ENCODE measurements at places on chromosomes 1 and 21.

DNA sequence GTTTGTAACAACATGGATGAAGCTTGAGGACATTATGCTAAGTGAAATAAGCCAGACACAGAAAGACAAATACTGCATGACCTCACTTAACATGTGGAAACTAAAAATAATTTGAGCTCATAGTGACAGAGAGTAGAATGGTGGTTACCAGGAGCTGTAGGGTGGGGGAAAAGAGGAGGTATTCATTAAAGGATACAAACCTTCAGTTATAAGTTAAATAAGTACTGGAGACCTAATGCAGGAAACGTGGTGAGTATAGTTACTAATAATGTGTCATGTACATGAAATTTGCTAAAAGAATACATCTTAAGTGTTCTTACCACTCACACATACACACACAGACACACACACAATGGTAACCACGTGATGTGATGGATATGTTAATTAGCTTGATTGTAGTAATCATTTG lies 86.7 kb downstream of the NGF start:
- no peak overlapping the region for H3K4me3 ChIP-seq
- H3K36me3 ChIP-seq: no peaks in the 10 kb centered on the region
- no peaks in the 10 kb centered on the region for H3K4me1 ChIP-seq
- H3K27me3 ChIP-seq: no peaks in the 10 kb centered on the region
- no peak for DNase-seq
- H3K27ac ChIP-seq: no peak overlapping the region

DNA sequence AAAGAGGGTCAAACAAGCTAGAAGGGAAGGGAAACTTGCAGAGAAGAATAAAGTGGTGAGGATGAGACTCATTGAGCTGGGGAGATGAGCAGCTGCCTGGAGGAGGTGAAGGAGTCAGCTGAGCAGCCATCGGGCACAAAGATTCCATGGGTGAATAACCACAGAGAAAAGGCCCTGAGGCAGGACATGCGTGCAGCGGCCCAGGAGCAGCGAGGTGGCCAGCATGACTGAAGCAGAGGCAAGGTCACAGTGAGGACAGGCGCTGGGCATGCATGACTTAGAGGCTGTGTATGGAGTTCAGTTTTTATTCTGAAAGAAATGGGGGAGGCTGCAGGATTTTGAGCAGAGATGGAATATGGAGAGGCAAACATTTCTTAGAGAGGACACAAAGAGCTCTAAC lies 24.9 kb downstream of the OLFML2B start:
- H3K4me3 ChIP-seq: no peak overlapping the region
- H3K4me1 ChIP-seq: no peaks in the 10 kb centered on the region
- H3K27ac ChIP-seq: no peak overlapping the region
- DNase-seq: no peak
- H3K27me3 ChIP-seq: peaks cover 3% of the 10 kb centered on the region

DNA sequence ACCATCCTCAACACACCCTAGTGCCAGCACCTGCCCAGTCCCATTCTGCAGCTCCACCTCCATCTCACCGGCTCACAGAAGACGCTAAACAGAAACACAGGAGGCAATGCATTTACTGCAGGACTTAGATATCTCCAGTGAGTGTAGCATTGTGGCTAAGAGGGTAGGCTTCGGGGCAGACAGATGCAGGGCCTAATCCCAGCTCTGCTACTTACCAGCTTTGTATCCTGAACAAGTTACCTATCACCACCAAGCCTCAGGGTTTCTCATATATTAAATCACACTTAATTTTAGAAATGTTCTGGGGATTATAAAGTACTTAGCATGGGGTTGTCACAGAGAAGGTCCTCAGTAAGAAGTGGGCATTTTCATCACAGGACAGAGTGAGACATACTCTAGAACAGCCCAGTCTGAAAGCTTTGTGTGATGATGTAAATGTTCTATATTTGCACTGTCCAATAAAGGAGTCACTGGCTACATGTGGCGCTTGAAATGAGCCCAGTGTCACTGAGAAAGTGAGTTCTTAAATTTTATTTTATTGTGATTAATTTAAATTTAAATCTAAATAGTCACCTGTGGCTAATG lies 149.3 kb upstream of the C8B start:
- no peak overlapping the region for H3K4me3 ChIP-seq
- H3K27ac ChIP-seq: no peak overlapping the region
- H3K36me3 ChIP-seq: no peaks in the 10 kb centered on the region
- H3K4me1 ChIP-seq: no peaks in the 10 kb centered on the region
- DNase-seq: no peak

- peak overlapping the region; percentile 66 for H3K4me3 ChIP-seq
- H3K27ac ChIP-seq: no peak overlapping the region
- peaks cover 19% of the 10 kb centered on the region for H3K4me1 ChIP-seq
- DNase-seq: peak; percentile 20
These were observed 1.6 kb upstream of the CLSTN1 start for GRCh38 chr1:9825093-9826074.

DNA sequence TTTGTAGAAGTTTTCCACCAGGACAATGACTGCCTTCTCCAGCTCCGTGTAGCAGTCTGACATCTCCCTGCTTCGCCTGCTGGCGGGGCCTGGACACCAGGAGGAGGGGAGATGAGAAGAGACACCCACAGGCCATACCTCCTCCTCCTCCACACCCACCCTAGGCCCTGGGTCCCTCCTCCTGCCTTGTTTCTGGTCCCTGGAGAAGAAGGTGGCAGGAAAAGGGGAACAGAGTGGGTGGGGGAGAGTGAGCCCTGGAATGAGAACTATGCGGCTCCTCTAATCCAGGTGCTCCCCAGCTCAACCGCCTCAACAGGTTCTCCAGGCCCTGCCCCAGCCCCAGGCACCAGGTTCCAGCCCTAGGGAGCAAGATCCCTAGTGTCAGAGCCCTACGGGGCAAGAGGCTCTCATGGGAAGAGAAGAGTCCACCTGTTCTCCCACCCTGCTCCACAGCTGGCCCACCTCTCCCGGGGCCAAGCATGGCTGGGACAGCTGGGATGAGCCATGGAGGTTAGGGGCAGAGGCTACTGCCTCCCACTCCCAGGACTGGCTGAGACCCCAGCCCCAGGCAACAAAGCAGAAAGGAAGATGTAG lies 4.8 kb downstream of the S100A16 start:
- no peak overlapping the region for H3K27ac ChIP-seq
- no peak overlapping the region for H3K4me3 ChIP-seq
- H3K27me3 ChIP-seq: no peaks in the 10 kb centered on the region
- H3K36me3 ChIP-seq: no peaks in the 10 kb centered on the region

DNA sequence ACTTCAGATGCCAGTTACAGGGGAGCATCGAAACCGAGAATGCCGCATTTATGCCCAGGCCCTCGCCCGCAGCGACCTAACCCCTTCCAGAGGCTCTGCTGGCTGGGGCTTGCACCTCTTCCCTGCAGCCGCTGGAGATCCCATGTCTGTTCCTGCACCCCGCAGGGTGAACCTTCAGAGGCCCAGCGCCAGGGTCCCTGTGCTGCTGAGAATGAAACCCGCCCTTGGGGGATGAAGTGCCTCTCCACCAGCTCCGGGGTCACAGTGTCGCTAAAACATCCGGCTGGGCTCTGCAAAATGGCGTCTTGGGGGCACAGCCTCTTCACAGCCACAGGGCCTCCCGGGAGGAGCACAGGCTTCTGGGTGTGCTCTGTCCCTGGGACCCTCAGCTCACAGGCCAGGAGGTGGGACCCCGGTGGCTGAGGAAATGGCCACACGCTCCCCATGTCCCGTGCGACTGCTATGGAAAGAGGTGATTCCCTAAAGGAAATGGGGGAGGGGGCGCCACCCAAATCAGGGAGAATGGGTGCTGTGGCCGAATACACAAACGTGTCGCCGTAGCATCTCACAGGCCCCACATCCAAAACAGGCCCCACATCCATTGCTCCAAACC lies 39.9 kb upstream of the TSPEAR start:
- no peak overlapping the region for H3K27ac ChIP-seq
- no peaks in the 10 kb centered on the region for H3K36me3 ChIP-seq

DNA sequence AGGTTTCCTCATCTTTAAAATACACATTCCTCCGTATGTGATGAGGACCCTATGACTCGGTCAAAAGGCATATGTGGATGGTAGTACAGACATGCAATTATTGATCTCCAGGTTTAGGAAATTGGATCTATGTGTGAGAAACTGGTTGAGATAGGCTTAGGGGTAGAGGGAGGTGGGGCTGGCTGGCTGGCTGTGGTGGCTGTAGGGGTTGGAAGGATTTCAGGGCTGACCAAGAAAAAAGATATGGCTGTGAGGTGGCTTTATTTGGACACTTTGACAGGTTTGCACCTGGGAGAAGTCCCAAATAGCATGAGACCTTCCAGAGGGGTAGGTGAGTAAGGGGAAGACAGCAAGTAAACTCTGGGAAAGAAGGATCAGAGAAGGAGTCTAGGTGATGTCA lies 39.6 kb upstream of the ADAM30 start:
- no peak overlapping the region for H3K27ac ChIP-seq
- no peaks in the 10 kb centered on the region for H3K36me3 ChIP-seq
- no peak overlapping the region for H3K4me3 ChIP-seq
- no peaks in the 10 kb centered on the region for H3K27me3 ChIP-seq

GRCh38 chr1:172486805-172487454 lies 43.1 kb upstream of the PIGC start:
- DNase-seq: no peak
- no peak overlapping the region for H3K27ac ChIP-seq
- H3K4me1 ChIP-seq: no peaks in the 10 kb centered on the region
- no peak overlapping the region for H3K4me3 ChIP-seq

- H3K4me3 ChIP-seq: no peak overlapping the region
- no peaks in the 10 kb centered on the region for H3K4me1 ChIP-seq
- no peaks in the 10 kb centered on the region for H3K27me3 ChIP-seq
- DNase-seq: no peak
These were observed 64.5 kb downstream of the LRRC40 start for GRCh38 chr1:70140894-70141293.

GRCh38 chr1:157774412-157774811 lies 2.5 kb downstream of the FCRL2 start:
- DNase-seq: no peak
- no peak overlapping the region for H3K4me3 ChIP-seq
- peaks cover 3% of the 10 kb centered on the region for H3K27me3 ChIP-seq
- H3K27ac ChIP-seq: no peak overlapping the region
- H3K36me3 ChIP-seq: no peaks in the 10 kb centered on the region
- peaks cover 15% of the 10 kb centered on the region for H3K4me1 ChIP-seq

DNA sequence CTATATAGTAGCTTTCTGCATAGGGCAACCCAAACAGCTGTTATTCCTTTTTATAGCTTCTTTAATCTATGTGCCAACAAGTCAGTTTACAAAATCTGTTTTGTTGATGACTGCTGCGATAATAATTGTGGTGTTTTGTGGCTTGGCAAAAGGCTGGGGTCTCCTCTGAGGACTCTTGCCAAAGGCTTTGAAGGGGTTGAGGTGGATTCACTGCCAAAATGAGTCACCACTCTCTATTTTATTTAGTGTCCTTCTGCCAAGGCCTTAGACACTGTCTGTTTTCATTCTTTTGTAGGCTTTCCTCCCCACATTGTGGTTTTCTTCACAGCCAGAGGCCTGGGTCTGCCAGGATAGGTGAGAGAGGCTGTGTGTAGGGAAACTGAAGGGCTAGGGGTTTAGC lies 161.8 kb downstream of the NFIA start:
- H3K4me3 ChIP-seq: no peak overlapping the region
- H3K27ac ChIP-seq: no peak overlapping the region
- H3K36me3 ChIP-seq: no peaks in the 10 kb centered on the region
- H3K4me1 ChIP-seq: no peaks in the 10 kb centered on the region
- no peaks in the 10 kb centered on the region for H3K27me3 ChIP-seq
- no peak for DNase-seq
